ENCODE measurements at places on chromosomes 2 and 18. TPM values are rescaled to one million over a fixed set of nuclear protein-coding genes. Genes with fewer than 3 reads are reported as not detected.
A peak's percentile ranks its signal among the peaks of the same experiment; 100 is the strongest.

EFEMP1 gene
- total RNA-seq: not detected

EPC2 gene
- total RNA-seq: 27.7 TPM

MGAT5 gene
- 22.1 TPM for total RNA-seq

SMCHD1 gene
- 57.4 TPM for total RNA-seq

DRC1 gene
- total RNA-seq: 0.49 TPM

CRACDL gene
- total RNA-seq: 0.77 TPM

WDCP gene
- 13.0 TPM for total RNA-seq

CELF4 gene
- 0.11 TPM for total RNA-seq

DNA sequence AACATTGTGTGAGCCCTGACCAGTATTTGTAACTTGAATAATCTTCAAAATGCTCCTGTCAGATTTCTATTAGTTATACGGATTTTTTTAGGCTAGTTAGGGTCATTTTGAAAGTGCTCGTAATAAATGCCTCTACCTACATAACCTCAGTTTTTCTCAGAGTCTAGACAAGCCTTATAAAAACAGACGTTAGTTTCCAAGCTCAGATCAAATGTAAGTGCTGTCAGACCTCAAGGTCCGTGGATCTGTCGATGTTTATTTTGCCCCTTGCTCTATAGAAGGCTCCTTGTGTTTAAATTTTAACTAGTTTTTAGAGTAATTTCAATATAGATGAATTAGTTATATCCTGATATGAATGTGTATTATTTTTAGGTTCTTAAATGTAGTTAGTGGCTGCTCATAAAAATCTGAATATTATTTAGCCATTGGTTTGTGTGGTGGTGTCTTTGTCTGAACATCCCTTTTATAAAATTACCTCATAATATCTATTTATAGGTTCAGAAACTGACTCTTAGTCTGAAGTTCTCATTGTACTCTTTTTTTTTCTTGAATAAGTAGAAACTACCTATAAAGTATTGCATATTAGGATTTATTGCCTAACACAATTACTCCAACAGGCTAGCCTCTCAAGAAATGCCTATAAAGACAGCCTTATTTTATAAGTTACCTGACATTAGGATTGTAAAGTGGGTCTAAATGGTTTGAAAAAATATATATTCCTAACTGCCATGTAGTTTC lies 71.1 kb downstream of the MTA3 start:
- no peak overlapping the region for H3K4me3 ChIP-seq
- H3K27ac ChIP-seq: no peak overlapping the region
- no peaks in the 10 kb centered on the region for H3K4me1 ChIP-seq
- no peaks in the 10 kb centered on the region for H3K27me3 ChIP-seq

DNA sequence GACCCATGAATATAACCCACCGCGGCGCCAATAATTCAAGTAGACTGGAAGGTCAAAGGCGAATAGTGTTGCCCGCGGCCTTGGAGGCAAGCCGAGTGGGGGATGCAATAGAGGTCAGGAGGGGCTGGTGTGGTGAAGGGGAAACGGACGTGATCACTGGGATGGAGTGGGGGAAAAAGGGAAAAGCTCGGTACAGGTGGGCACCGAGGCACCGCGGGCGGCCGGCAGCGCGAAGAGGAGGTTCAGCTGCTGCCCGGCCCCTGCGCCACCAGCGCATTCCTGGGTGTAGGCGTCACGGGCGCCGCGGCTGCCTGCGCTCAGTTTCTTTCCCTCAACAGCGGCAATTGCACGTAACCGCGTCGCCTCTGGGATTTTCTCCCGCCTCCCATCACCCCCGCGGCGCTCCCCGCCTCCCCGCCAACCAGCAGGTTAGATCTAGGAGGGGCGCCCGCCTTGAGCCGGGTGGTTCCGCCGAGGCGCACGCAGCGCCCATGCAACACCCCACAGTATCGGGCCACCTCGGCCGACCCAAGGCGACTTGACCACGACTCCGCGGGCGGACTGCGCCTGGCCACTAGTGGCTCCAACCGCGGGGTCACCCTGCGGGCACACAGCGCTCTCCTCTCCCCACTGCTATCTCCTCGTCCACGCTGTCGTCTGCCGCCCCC lies 1.5 kb downstream of the RND3 start:
- H3K4me3 ChIP-seq: peak overlapping the region; percentile 81
- peak; percentile 76 for DNase-seq
- no peaks in the 10 kb centered on the region for H3K27me3 ChIP-seq
- no peaks in the 10 kb centered on the region for H3K36me3 ChIP-seq
- H3K4me1 ChIP-seq: peaks cover 37% of the 10 kb centered on the region

DNA sequence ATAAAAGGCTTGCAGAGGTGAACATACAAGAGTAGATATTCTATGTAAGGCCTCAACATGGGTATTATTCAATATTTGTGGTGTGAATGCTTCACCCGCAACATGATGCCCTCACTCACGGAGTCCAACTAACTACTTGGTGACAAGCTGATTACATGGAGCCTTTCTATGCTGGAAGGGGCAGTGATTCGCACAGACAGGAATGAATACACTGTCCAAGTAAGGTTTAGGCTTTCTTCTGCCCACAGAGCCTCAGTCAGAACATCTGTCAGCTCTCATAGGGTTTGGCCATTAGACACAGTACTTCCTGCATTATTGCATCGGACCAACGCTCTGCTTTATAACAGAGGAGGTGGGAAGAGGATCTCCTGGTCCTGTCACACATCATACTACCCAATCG lies 80.3 kb upstream of the SLC35G4 start:
- no peak overlapping the region for H3K4me3 ChIP-seq
- DNase-seq: no peak
- no peaks in the 10 kb centered on the region for H3K4me1 ChIP-seq

GRCh38 chr2:155203178-155203577 lies 504.7 kb downstream of the KCNJ3 start:
- no peaks in the 10 kb centered on the region for H3K4me1 ChIP-seq
- DNase-seq: no peak
- no peak overlapping the region for H3K27ac ChIP-seq
- no peaks in the 10 kb centered on the region for H3K36me3 ChIP-seq
- no peak overlapping the region for H3K4me3 ChIP-seq

DNA sequence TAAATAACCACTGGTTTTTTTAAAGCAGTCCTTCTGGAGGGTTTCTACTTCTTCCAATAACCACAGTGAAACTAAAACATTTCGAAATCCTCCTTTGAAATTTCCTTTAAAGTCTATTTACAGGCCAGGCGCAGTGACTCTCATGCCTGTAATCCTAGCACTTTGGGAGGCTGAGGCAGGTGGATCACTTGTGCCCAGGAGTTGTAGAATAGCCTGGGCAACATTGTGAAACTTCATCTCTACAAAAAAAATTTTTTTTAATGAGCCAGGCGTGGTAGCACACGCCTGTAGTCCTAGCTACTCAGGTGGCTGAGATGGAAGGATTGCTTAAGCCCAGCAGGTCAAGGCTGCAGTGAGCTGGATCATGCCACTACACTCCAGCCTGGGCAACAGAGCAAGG lies 15.2 kb downstream of the KIDINS220 start:
- H3K36me3 ChIP-seq: no peaks in the 10 kb centered on the region
- peak overlapping the region; percentile 13 for H3K27ac ChIP-seq
- peaks cover 9% of the 10 kb centered on the region for H3K4me1 ChIP-seq

DNA sequence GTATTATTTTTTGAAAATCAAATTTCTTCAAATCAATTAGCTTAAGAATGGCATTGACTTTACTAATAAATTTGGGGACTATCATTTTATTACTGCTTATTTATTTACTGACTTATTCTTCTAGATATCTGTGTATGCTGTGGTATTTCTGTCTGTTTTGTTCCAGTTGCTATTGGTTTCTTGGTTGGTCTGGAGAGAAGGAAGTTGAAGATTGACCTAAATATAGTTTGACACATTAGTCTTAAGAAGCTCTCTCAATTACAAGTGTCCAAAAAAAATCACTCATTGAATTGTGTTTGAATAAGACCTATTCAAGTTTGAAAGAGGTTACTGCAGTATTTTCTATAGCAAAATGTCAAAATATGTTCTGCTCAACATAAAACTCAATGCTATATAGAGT lies 153.3 kb upstream of the KYNU start:
- H3K4me1 ChIP-seq: peaks cover 12% of the 10 kb centered on the region
- no peak for DNase-seq
- no peaks in the 10 kb centered on the region for H3K36me3 ChIP-seq
- no peak overlapping the region for H3K4me3 ChIP-seq

GRCh38 chr18:58578835-58579560 lies 49.9 kb downstream of the ALPK2 start:
- H3K4me1 ChIP-seq: peaks cover 15% of the 10 kb centered on the region
- no peak for DNase-seq
- no peak overlapping the region for H3K4me3 ChIP-seq
- peak overlapping the region; percentile 67 for H3K27ac ChIP-seq
- H3K27me3 ChIP-seq: no peaks in the 10 kb centered on the region

GRCh38 chr18:10230072-10230471 lies 224.4 kb upstream of the APCDD1 start:
- DNase-seq: no peak
- no peak overlapping the region for H3K4me3 ChIP-seq
- H3K4me1 ChIP-seq: no peaks in the 10 kb centered on the region
- no peaks in the 10 kb centered on the region for H3K36me3 ChIP-seq
- H3K27me3 ChIP-seq: no peaks in the 10 kb centered on the region

- no peak overlapping the region for H3K4me3 ChIP-seq
- H3K27me3 ChIP-seq: no peaks in the 10 kb centered on the region
- DNase-seq: no peak
- no peak overlapping the region for H3K27ac ChIP-seq
- H3K4me1 ChIP-seq: no peaks in the 10 kb centered on the region
These were observed 48.7 kb upstream of the PDK1 start for GRCh38 chr2:172507199-172507598.

GRCh38 chr18:7789856-7790552 lies 222.9 kb downstream of the PTPRM start:
- no peak overlapping the region for H3K4me3 ChIP-seq
- DNase-seq: peak; percentile 44
- H3K27ac ChIP-seq: no peak overlapping the region
- peaks cover 1% of the 10 kb centered on the region for H3K36me3 ChIP-seq
- peaks cover 13% of the 10 kb centered on the region for H3K4me1 ChIP-seq

DNA sequence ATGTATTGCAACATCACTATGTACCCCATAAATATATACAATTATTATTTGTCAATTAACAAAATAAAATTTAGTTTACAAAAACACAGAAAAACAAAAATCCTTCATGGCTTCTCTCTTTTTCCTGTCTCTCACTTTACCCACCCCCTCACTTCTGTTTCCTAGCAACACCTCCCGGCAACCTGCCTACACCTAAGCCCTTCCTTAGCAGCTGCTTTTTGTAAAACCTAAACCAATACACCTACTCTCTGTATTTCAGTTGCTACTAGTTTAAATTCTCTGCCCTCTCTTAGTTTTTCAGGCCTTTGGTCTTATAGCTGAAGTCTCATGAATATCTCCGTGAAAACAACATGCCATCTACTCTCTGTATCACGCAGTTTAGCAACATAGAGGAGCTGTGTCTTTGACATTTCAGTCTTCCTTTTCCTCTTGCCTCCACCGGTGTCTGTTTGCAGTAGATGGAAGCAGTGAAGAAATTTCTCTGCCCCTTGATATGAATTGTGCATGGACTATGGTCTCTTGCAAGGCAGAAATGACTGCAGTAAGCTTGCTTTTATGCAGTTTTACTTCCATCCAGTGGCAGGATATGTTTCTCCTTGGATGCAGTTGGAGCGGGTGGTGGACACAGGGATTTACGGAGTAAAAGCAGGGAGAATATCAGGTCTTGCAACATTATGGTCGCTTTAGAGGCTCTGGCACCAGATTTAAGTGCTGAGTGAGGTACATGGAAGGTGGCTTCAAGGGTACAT lies 42.0 kb upstream of the ZDBF2 start:
- H3K27me3 ChIP-seq: no peaks in the 10 kb centered on the region
- no peak for DNase-seq
- no peak overlapping the region for H3K4me3 ChIP-seq
- no peaks in the 10 kb centered on the region for H3K4me1 ChIP-seq

- no peak overlapping the region for H3K4me3 ChIP-seq
- no peak for DNase-seq
- no peaks in the 10 kb centered on the region for H3K27me3 ChIP-seq
- no peak overlapping the region for H3K27ac ChIP-seq
These were observed 5.5 kb downstream of the RPE start for GRCh38 chr2:210007895-210008294.

DNA sequence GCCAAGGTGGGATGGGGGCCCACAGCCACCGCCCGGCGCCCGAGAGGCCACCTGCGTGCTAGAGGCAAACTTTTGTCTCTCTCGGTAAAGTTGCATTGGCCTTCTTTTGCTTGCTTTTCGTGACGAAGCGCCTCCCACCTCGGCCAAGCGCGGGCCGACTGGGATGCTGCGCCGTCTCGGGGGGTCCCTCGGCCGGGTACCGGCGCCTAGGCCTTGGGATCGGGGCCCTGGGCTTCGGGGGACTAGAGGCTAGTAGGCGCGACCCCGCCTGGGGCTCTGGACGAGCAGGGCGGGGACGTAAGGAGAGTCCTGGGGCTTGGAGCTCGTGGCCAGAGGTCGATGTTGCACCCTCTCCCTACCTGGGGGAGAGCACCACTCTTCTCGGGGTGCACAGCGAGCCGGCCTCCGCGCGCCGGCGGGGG lies 545 bp downstream of the GLI2 start:
- peak; percentile 22 for DNase-seq
- no peaks in the 10 kb centered on the region for H3K36me3 ChIP-seq
- H3K27ac ChIP-seq: no peak overlapping the region
- H3K27me3 ChIP-seq: 0 out of 2 replicates have a peak, but pooled peaks cover 3% of the 10 kb centered on the region
- H3K4me3 ChIP-seq: peak overlapping the region; percentile 39

GRCh38 chr2:54969940-54970338 lies 80.3 kb downstream of the RTN4 start:
- H3K4me1 ChIP-seq: no peaks in the 10 kb centered on the region
- no peak for DNase-seq
- peaks cover 1% of the 10 kb centered on the region for H3K36me3 ChIP-seq
- H3K27ac ChIP-seq: no peak overlapping the region

GRCh38 chr2:71526975-71527374 lies 73.6 kb downstream of the DYSF start:
- no peaks in the 10 kb centered on the region for H3K27me3 ChIP-seq
- no peaks in the 10 kb centered on the region for H3K36me3 ChIP-seq
- H3K27ac ChIP-seq: no peak overlapping the region
- DNase-seq: no peak

GRCh38 chr18:6757931-6758330 lies 28.4 kb downstream of the ARHGAP28 start:
- H3K4me3 ChIP-seq: no peak overlapping the region
- no peak for DNase-seq
- no peaks in the 10 kb centered on the region for H3K27me3 ChIP-seq

DNA sequence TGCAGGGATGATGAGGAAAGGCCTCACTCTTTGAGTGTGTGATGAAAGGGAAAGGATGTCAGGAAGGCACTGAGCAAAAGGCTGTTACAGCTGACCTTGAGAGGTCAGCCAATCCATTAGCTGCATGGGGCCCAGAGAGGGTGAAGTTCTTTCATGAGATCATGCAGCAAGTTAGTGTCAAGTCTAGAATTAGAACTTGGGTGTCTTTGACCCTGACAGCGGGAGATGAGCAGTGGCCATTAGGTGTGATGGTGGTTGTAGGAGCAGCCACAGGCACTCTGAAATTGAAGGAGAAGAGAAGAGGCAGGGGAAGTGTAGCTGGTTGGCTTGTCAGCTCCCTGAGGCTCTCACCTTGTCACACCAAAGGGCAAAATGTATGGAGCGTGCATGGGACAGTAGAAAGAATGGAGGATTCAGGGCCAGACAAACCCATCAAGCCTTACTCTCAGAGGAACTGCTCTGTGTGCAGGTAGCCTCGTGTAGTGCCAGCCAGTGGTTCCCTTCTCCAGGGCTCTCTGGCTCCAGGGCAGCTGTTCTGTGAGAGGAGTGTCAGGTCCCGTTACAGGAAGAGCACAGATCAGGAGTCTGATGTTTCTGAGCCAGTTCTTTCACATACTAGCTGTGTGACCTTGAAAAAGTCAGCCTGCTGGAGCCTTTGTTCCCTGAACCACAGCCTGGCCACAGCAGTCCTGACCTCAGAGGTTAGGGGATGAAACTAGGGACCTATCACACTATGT lies 35.9 kb downstream of the MAP4K4 start:
- no peak for DNase-seq
- H3K27me3 ChIP-seq: no peaks in the 10 kb centered on the region
- no peaks in the 10 kb centered on the region for H3K36me3 ChIP-seq
- no peak overlapping the region for H3K4me3 ChIP-seq
